Stimulated activated CD4-positive, alpha-beta T cell treated with anti-CD3 and anti-CD28 coated beads, Interleukin-12 subunit alpha, Interleukin-12 subunit beta, amount 100 ng/mL, for 24 hours (primary cell): ENCODE measurements at places on chromosomes 12 and 14.

- DNase-seq = peak; percentile 25
Observed at GRCh38 chr12:6724409-6724797, 557 bp downstream of the COPS7A start.

DNA sequence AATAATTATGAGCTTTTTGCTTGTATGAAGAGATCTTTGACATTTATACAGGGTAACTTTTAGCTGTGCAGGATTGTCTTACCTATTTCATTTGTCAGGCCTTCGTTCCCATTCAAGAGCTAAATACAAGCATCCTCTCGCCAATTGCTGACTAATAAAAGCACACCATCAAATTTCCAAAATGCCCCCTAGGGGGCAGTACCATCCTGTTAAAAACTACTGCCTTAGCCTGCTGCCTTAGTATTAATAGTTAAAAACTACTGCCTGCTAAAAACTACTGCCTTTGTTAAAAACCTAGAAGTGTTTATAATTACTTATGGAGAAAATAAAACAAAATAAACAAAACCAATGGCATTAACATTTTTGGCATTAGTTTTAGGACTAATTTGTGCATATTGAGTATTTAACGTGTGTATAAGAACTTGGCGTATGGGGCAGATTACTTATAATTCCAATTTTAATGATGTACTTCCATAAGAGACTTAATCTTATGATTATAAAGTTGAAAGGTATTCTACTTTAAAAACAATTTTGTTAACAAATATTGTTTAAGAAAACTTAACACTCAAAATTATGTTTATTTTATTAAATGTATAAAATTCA lies 3.0 kb upstream of the IFI27L2 start:
- peak; percentile 59 for DNase-seq

- no peak for DNase-seq
Observed at GRCh38 chr12:114993165-114993564, 309.2 kb upstream of the TBX3 start.

DNA sequence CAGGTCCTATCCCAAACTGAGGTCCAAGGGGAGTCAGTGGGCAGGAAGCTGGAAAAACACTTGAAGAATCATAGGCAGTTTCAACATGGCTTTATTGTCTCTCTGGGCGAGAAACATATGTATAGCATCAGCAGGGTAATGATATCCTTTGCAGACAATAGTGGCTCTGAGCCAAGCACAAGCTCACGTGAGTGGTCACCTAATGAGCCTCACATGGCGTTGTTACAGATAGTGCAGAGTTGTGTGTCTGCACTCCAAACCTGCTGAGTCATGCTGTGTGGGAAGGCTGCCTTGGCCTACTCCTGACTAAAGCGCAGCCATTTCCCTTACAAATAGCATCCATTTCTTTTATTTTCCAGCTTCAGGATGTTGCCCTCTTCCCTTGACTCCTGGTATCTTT lies 105.2 kb upstream of the SYT1 start:
- DNase-seq = no peak

- no peak for DNase-seq
Observed at GRCh38 chr12:4440187-4440941, 5.3 kb downstream of the FGF6 start.
